ENCODE measurements at places on chromosomes 11 and 22.

GRCh38 chr11:66762088-66762487 is 33.1 kb upstream of the SPTBN2 start:
- DNase-seq: no peak

GRCh38 chr11:129538323-129538722 is 162.7 kb downstream of the BARX2 start:
- no peak for DNase-seq

DNA sequence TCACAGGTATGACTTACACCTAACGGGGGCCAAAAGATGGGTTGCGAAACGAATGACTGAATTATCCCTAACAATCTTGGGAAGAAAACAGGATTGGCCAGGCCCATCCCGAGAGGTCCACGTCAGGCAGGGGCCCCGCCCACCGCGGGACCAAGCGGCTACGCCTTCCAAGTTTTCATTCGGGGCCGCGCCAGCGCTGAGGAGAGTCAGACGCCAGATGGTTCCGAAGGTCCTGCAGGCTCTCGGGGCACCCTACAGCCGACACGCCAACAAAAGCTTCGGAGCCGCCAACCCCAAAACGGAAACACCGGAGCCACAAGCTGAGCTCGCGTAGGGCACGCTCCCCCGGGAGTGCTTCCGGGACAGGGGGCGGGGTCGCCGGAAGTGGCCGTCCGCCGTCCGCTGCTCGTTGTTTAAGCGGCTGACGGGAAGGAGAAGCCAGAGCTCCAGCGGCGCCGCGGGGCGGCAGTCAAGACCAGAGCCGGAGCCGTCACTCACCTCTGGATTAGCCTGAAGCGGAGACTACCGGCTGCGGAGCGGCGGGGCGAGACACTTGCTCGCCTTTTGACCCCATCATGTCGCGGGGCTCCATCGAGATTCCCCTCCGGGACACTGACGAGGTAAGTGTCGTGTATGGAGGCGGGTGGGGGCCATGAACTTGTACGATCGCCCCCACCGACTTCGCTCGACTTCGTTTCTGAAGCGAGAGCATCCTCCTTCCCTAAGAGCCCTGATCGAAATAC is at the start of gene CTR9:
Gene CTR9, plus strand, starts transcription at position 409 of the 743 bp plus-strand sequence. Its CDS starts 167 bp downstream, at position 576.
- peak; percentile 90 for DNase-seq

GRCh38 chr11:110463153-110463552 is 33.4 kb downstream of the FDX1 start:
- peak; percentile 32 for DNase-seq

GRCh38 chr22:33774781-33775180 is 145.5 kb downstream of the LARGE1 start:
- DNase-seq: no peak

GRCh38 chr22:27835446-27835845 is 33.9 kb upstream of the MN1 start:
- no peak for DNase-seq

DNA sequence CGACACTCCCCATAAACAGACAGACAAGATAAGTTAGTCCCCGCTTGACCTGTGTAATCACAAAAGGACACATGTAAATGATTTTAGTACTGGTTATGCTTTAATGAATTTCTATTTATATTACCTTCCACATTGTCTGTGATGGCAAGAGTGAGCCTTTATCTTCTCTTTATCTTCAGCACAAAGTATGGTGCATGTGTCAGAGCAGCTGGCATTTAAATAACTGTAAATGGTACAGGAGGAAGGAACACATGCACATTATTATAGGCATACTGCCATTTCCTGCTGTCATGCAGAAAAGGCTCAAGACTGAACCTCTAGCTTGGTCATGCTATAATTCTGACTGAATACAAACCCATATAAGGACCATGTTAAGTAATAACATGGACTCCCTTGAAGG is 1342.7 kb upstream of the TENM4 start:
- no peak for DNase-seq

DNA sequence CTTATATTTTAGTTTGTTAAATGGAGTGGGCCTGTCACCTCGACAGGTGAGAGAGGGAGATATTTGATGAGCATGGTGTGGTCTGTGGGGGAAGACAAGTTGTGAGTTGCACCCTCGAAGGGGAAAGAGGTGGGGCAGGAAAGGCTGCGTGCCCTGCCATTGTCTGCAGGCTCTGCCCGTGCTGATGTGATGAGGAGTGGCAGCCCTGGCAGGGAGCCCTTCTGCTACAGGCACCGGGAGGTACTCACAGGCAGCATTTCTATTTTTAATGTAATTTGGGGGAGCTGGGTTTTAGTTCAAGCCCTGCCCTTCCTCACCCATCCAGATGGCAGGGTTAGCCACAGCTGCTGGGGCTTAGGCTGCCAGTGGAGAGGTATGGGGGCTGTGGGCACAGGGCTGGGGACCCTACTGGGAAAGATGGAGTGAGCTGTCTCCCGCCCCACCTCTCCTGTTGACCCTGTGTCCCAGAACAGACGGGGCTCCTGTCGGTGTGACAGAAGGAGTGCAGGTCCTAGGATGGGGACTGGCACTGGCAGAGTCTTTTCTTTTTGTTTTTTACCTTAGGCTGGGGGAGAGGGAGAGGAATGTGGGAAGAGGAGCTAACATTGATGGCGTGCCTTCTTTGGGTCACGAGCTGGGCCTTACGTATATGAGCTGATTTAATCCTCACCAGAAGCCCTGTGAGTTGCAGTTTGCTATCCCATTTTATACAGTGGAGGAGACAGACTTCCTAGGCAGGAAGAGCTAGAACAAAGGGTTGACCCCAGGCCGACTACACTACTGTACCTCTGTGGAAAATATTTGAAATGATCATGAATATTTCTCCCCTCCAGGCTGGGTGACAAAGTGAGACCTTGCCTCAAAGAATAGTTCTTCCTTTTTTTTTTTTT is 51.6 kb downstream of the CEP164 start:
- no peak for DNase-seq

DNA sequence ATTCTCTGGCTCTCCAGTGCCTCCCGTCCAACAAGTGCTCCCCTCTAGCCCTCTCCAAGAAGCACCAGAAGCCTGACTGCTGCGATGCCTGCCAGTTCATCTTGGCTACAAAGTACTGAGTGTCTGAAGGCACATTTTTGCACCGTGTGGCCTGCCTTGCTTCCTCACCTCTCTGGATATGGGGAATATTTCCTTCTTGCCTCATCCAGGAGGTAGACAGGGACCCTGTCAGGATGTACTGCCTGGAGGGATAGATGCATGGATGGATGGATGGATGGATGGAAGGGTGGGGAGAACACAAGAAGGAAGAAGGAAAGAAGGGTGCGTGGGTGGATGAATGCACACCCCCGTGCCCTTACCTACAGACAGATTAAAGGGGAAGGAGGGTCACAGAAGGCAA is 27.6 kb downstream of the KCTD17 start:
- no peak for DNase-seq

DNA sequence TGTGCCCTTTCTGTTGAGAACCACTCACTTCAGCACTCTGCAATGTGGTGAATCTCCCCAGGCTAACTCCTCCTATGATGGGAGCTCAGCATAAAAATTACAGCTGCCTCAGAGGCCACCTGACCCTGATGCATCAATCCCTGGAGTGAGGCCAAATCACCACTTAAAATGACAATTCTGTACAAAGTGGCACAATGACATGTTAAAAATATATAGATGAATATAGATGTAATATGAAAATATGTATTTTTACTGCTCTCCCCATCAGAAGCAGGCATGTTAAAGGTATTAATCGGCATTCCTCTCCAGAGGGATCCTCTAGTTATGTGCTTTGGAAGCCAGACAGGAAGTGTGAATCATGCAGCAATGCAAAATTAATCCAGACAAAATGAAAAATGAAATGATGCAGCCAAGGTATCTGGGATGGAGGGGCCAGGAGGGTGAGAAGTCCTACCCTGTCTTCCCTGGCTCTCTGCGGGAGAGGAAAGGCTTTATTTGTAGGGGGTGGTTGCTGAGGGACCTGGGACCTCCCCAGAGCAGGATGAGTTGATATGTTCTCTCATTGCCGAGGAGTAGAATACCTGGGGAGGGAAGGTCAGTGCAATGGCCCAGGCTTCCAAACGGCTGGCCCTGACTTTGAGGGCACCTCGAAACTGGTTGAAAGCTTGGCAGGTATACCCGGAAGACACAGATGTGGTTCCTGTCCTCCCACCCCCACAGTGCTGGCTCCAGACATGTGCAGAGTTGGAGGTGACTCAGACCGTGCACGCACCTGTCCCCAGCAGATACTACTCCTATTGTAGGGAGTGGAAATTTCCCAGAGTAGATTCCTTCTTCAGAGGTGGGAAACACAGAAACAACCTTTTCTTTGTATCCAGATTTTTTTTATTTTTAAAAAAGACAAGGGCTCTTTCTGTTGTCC is 347.9 kb upstream of the NCAM1 start:
- no peak for DNase-seq

DNA sequence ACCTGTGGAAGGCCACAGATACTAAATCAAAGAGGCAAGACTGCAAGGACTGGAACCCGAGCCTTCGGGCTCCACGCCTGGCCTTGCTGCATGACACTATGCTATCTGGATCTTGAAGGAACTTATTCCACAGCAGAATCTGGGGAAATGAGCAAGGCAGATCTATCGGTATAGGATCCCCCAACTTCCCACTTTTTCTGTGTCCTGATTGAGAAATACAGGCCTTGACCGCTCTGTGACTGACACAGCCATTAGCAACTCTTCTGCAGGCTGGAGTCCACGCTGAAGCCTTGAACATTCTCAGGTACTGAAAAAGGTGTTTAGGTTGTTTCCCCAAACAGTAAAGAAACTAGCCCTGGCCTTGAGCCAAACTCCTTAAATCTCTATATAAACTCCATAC is 241.2 kb upstream of the NARS2 start:
- DNase-seq: peak; percentile 7

DNA sequence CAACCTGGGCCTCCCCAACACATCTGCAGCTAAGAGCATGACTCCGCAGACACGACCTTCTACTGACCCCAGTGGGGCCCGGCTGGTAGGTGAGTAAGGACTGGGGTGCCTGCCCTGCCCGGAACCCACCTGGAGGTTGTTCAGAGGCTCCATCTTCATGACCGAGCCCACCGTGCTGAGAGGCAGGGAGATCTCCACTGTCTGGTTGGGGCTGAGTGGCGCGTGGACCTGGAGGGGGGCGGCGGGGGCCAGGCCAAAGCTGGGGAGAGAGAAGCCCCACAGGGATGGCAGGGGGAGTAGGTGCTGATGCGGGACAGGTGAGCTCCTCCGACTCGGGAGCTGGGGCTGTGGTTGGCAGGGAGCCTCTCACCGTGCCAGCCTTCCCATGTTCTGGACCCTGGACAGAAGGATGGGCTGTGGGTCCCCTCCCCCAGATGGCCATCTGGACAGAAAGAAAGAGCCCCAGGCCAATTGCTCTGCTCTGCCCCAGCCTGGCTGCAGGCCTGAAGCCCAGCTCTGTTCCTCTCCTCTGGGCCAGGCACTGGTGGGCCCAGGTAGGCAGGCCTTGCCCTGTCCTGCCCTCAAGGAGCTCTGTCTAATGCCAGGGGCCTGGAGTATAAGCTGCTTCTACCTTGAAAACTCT is 16.3 kb upstream of the RASL10A start:
- DNase-seq: no peak

DNA sequence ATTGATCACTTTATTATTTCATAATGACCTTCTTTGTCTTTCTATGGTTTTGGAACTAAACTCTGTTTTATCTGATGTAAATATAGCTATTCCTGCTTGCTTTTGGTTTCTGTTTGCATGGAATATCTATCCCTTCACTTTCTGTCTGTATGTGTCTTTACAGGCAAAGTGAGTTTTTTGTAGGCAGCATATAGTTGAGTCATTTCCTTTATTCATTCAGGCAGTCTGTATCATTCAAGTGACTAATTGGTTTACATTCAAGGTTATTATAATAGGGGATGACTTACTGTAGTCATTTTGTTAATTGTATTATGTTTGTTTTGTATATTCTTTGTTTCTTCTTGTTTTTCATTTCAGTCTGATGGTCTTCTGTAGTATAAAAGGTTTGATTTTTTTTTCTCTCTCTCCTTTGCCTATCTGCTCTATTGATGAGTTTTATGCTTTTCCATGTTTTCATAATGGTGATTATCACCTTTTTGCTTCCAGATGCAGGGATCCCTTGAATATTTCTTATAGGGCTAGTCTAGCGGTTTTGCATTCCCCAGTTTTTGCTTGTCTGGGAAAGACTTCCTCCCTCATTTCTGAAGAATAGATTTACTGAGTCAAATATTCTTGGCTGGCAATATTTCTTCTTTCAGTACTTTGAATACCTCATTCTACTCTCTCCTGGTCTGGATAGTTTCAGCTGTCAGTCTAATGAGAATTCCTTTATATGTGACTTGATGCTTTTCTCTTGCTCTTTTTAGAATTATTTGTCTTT is 50.4 kb downstream of the GDPD4 start:
- no peak for DNase-seq

DNA sequence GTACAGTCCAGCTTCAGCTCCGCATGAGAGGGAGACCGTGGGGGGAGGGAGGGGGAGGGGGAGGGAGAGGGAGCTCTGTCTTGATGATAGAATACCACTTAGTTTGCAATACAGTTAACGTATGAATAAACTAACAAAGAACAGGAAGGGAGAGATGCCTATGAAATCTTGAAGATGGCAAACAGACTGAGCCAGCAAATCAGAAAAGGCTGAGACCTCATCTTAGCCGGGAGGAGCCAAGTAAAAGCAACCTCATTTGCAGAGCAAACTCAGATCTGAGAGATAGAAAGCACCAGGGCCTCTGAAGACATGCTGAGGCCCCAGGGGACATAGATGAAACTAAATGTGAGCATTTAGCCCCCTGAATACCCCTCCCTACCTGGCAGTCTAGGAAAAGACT is 23.0 kb downstream of the APLP2 start:
- DNase-seq: no peak

- DNase-seq: no peak
Observed at GRCh38 chr22:27241430-27242321, 559.9 kb downstream of the MN1 start.

DNA sequence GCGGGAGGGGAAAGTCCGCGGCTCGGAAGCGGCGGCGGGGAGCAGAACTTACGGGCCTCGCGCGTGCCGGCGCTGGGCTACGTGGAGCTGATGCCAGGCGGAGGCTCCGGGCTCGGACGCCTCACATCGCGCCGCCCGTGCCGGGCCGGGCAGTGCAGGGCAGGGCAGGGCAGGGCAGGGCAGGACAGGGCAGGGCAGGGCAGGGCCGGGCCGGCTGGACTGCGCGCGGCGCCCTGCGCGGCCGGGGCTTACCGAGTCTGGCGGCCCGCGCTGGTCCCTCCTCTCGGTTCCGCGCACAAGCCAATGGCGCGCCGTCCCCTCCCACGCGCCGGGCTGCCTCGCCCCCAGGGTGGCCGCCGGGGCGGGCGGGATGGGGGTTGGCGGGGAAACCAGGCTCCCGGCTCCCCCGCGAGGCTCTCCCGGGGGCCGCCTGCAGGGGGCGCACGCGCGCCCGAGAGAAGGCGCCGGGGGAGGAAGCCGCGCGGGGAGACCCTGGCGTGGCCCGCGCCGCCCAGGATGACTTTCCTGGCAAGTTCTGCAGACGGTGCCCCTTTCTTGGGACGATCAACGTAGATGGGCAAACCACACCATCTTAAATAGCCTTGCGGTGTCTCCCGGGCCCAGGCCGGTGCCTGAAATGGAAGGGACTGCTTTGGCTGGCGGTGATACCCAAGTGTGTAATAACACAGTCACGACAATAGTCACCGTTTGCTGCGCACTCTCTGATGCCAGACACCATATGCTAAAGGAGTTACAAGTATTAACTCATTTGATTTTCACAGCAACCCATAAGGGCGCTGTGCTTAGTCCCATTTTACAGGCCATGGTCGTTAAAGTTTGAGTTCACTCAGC is at the start of gene TP53I11:
Gene TP53I11, minus strand, starts transcription at position 259 of the 852 bp plus-strand sequence. CDS start 12,548 bp downstream, outside the sequence.
- peak; percentile 73 for DNase-seq

All from CD4-positive, alpha-beta T cell treated with Interleukin-1 beta for 1 hour (primary cell).